ENCODE measurements at places on chromosomes 3 and 15.

DNA sequence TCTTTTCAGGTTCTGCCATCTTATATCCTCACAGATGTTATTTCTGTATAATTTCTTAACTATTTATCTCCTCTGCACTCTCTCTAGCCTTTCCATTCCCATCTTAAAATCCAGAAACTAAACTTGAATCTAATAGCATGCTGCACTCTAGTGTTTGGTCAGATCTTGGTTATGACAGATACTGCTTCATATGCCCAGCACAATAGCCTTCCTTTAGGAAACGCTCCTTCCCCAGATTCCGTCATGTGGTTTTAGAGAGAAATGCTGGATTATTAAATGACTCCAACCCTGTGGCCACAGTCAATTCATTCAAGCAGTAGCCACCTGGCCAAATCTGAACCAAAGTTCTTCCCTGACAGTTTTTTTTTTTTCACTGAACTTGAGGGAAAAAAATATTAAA, 19.4 kb downstream of the RASGRP1 start:
- no peak for DNase-seq

DNA sequence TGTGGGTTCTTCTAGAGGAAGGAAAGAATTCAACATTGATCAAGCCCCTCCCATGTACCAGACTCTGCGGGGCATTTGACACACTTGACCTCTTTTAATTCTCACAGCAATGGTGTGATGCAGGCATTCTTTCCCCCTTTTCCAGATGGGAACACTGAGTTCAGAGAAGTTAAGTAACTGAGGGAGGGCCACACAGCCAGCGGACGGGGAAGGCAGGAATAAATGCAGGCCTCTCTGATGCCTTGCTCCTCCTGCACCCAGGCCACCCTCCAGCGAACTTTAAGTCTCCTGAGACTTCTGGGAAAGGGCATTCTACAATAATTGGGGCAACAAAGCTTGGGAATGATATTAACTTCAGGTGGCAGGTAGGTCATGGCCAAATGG, 227.4 kb downstream of the UACA start:
- no peak for DNase-seq

- no peak for DNase-seq
Measured at GRCh38 chr15:71111181-71111565, 4.1 kb upstream of the THSD4 start.

DNA sequence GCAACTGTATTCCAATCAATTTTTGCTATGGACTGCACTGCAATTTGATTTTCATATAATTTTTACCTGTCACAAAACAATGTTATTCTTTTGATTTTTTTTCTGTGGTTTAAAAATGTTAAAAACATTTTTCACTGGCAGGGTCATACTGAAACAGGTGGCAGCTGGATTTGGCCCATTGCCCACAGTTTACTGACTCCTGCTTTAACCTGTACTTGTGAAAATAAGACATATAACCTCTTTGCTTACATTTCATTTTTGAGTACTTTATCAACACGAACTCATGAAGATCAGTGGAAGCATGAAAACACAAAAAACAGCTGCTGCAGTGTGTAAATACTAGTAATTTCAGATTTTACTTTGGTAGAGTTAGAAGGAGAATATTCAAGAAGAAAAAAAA, 313.1 kb downstream of the WDR72 start:
- no peak for DNase-seq

DNA sequence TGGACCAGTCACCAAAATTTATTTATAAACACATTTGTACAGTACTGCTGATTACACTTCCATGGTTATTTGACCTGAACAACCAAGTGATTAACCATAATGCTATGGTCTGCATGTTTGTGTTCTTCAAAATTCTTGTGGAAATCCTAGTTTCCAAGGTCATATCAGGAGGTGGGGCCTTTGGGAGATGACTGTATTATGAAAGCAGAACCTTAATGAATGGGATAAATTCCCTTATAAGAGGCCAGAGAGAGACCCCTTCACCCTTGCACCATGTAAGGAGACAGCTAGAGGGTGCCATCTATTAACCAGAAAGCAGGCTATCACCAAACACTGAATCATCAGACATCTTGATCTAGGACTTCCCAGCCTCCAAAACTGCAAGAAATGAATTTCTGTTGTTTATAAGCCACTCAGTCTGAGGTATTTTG, 1.9 kb downstream of the SCAPER start:
- no peak for DNase-seq

- DNase-seq: no peak
Measured at GRCh38 chr3:58635371-58636285, 30.9 kb downstream of the FAM3D start.

GRCh38 chr3:155038203-155038554, 41.9 kb upstream of the MME start:
- no peak for DNase-seq

GRCh38 chr3:21484828-21485144, 266.2 kb downstream of the ZNF385D start:
- no peak for DNase-seq

GRCh38 chr3:5221701-5222100, 34.2 kb downstream of the EDEM1 start:
- no peak for DNase-seq

DNA sequence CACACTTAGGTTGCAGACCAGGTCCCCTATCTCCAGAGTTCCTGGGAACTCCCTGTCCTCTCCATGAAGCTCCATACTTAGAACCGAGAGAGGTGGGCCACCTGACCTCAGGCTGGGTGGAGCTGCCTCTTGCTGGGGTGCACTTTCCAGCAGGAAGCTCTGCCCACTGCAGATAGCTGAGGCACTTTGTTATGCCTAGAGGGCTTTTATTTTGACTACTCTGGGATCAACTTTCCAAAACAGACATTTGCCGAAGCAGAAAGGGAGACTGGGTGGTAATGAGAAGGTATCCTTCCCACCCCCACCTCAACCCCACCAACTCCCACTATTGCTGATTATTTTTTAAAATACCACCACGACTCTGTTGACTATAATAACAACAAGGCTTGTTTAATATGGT, 54.7 kb downstream of the CLDN11 start:
- DNase-seq: no peak

GRCh38 chr15:52288051-52288942, 7.3 kb downstream of the MYO5C start:
- DNase-seq: no peak

DNA sequence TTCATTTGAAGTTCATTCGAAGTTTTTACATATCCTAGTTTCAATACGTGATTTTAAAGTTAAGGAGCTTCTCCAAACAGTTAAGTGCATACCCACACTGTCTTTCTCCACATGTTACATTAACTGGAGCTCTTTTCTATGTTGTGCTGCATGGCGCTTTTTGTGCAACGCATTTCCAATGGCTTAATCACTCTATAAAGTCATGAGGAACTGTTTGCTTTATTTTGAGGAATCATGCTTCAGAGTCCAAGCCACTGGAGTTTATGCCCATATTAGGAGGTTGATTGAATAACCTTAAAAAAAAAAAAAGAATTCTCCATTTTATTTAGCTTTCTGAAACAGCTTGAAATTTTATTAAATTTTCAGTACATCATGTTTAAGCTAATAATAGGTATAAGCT, 109.4 kb upstream of the MBNL1 start:
- DNase-seq: no peak

DNA sequence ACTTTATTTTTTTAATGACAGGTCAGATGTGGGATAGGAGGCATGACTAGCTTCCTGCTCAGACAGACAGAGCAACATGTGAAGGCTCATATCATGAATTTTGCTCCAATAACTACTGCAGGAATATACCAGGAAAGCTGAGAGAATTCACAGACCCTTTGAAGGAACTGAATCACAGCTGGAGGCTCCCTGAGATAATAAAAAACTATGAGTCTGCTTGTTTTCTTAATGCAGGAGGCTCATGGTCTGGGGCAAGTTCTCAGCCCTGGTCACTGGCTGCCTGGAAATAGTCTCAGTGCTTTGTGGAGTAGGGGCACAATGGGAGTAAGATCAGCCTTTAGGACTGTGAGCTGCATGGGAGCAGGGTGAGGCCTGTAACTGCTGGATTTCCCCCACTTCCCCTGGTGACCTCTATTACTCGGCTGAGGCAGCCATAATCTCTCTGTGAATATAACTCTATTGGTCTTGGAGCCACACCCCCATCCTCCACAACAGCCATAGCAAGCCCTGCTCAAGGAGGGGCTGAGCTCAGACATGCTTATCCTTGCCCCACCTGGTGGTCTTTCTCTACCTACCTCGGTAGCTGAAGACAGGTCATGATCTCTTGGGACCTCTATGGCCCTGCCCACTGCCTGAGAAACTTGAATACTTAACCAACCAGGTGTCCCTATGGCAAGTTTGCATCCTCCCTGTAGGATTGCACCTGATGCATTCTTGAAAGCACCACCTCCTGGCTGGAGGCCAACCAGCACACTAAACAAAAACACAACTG, 281.6 kb upstream of the TMCO5A start:
- no peak for DNase-seq

- DNase-seq: no peak
Measured at GRCh38 chr15:44500555-44500954, 36.4 kb upstream of the EIF3J start.

DNA sequence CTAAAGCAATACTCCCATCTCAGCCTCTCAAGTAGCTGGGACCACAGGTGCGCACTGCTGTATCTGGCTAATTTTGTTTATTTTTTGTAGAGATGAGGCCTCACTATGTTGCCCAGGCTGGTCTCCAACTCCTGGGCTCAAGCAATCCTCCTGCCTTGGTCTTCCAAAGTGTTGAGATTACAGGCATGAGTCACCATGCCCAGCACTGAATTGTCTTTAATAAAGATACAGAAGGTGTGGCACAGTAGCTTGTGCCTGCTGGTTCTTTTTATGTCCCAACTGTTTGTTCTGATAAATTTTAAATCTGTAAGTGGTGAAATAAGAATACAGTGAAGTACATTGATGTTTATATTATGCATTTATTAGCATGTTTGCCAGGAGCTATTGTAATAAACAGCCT, 20.6 kb upstream of the TRAK1 start:
- DNase-seq: no peak

DNA sequence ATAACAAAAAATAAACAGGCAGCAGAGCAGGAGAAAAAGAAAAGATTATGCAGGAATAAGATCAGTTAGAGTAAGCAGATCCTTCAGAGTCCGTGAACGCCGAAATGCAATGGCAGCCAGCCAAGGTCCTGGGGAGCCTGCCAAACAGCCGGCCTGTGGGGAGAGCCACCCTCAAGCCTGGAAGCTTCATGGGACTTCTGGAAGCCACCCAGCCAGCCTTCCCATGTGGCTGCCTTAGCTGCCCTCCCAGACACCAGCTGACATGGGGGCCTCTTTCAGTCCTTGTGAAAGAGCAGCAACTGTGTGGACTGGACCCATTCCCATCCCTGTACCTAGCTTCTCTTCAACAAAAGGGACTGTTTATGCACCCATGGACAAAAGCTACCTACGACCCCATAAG, 64.9 kb upstream of the RAD18 start:
- peak; percentile 85 for DNase-seq

GRCh38 chr3:173688216-173688842, 290.8 kb downstream of the NLGN1 start:
- DNase-seq: no peak

- DNase-seq: no peak
Measured at GRCh38 chr15:67905628-67906027, 65.8 kb upstream of the RNU6-1 start.

- DNase-seq: no peak
Measured at GRCh38 chr15:67242708-67243111, 11.8 kb downstream of the AAGAB start.

DNA sequence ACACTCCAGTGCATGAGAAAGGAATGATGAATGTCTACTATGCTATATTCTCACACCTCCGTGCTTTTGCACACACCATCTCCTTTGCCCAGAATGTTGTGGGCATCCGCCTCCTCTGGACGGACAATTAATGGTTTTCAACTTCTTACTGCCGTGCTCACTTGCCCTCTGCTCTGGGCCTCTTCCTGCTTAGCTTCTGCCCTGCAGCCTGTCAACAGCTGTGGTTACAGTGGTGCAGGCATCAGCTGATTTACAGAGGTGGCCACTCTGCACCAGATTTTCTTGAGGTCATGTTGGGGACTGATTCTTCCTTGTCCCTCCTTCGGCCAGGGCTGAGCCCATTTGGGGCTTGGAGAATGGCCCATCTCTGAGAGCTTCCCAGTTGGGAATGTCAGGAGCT, 56.5 kb upstream of the TMEM115 start:
- no peak for DNase-seq

DNA sequence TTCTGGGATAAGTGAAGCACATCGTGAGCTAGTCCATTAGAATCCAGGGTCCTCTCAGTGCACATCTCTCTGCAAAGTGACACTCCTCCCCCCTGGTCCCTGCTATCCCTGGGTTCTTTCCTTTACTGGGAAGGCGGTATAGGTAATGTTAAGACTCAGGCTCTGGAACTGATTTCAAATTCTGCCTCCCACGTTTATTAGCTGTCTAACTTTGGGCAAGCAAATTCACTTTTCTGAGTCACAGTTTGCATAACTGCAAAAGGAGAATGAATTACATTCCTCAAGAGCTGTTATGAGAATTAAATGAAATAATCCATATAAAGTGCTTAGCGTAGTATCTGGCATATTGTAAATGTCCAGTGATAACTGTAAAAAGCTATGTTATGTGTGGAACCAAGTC, 168.1 kb upstream of the LRRN1 start:
- no peak for DNase-seq

DNA sequence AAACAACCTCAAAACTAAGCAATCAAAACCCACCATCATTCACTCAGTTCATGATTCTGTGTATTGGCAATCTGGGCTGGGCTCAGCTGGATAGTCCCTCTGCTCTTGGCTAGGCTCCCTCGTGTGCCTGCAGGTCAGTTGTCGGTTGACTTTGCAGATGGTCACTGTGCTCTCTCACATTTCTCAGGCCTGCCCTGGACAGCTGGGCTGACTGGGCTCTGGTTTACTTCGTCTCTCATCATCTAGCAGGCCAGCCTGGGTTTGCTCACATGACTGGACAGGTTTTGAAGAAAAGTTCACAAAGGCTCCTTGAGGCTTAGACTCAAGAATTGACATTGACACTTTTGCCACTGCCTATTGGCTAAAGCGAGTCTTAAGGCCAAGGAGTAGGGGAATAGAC, 105.0 kb upstream of the CTNNB1 start:
- no peak for DNase-seq

DNA sequence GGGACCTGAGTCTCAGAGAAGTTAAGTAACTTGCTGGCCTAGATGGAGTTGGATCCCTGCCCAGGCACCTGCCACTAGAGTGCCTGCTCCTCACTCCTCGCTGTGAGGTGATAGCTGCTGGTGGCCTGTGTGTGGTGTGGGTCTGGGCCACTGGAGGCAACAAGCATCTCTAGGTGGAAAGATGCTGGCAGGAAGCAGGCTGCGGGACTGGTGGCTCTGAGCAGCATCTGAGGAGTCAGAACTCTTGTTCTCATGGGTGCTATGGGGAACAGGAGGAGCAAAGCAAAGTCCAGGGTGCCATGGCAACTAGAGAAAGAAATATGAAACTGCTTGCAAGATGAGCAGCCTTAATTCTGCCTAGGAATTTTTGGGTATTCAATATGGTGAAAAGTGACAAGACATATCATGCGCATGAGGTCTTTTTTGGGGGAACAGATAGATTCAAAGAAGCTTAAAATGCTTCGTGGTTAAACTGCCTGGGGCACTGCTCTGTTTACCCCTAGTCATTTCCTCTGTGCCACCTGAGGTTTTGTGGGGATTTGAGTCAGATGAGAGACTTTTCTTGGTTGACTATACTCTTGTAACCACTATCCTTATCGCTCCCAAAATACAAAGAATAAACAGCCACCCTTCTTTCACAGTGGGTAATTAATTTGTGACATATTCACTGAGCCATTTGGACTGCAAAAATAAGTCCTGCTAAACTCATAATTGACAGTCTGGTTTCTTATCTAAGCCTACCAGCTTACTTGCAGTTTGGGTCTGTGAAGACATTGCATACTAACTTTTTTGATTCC, 50.3 kb downstream of the MED12L start:
- no peak for DNase-seq

- DNase-seq: no peak
Measured at GRCh38 chr3:107235193-107235927, 141.9 kb upstream of the CCDC54 start.

Data from dorsolateral prefrontal cortex (tissue), 122 donors.